ENCODE measurements at places on chromosomes 3 and 15.

DNA sequence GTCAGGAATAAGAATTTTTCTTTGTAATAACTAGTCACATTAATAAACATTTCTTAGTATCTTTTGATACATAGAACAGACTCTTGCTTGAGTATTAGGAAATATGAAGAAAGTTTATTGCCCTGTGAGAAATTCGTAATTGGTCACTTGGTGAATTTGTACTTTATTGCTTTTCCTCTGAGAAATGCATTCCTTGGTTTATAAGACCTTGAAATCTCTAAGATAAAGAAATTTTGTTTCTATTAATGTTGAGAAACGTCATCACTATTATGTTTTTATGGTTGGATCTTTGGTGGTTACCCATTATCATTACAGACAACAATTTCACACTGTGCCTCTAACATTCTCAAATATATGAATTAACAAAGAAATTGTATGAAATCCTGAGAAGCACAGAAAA is 652.0 kb upstream of the NECTIN3 start:
- no peak for DNase-seq

DNA sequence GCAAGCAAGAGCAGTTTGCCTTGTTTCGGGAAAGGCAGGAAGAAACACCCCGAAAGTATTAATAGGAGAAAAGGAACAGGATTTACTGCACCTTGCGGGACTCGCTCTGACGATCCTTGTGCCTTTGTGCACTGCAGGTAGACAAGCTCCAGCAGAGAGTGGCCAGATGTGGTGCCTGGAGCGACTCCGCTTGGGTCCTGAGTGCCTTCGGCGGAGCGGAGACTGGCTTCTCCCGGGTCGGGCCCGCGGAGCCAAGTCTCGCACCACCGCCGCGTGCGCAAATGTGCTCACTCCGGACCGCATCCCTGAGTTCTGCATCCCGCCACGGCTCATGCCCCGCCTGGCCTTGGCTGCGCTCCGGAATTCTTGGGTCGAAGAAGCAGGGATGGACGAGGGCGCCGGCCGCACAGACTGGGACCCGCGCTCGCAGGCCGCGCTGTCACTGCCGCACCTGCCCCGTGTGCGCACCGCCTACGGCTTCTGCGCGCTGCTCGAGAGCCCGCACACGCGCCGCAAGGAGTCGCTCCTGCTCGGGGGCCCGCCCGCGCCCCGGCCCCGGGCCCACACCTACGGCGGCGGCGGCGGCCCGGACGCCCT is 769 bp downstream of the C2CD4A start:
- DNase-seq, result peak; percentile 18

GRCh38 chr3:52893723-52894122 is 3.6 kb downstream of the STIMATE start:
- DNase-seq, result no peak

GRCh38 chr3:32882189-32882588 is 64.4 kb downstream of the TRIM71 start:
- no peak for DNase-seq

- no peak for DNase-seq
Measured at GRCh38 chr3:98796334-98796733, 33.2 kb downstream of the ST3GAL6 start.

- DNase-seq, result no peak
Measured at GRCh38 chr3:28287046-28287445, 45.6 kb downstream of the CMC1 start.

DNA sequence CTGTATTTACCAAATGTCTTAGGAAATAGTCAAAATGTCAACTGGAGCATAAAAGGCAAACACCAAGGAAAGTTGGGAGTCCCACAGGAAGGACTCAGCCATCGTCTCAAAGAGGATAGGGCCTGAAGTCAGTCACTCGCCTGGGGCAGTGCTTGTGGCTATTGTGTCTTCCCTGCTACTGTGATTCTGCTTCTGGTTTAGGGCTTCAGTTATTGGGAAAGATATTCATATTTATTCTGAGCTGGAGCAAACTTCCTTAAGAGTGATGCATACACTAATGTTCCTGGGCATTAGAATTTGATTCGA is 118.1 kb downstream of the EDEM1 start:
- no peak for DNase-seq

- DNase-seq, result peak; percentile 77
Measured at GRCh38 chr15:89018207-89018606, 70.0 kb upstream of the ABHD2 start.

DNA sequence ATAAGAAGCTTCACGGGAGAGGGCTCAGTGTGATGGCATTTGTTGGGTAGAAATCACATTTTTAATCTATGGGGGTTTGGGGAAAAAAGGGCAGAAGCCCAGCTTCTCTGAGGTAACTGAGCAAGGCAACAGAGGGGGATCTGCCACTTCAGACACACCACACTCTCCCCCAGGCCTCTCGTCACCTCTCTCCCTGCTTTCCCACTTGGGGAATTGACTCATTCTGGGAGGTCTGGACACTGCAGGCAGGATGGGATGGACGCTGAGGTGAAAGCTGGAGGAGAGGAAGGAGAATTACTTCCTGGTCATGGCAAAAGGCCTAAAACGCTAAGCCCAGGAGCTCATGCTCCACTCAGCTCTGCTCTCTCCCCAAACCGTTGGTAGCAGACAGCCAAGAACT is 33.2 kb downstream of the MYO5C start:
- no peak for DNase-seq

DNA sequence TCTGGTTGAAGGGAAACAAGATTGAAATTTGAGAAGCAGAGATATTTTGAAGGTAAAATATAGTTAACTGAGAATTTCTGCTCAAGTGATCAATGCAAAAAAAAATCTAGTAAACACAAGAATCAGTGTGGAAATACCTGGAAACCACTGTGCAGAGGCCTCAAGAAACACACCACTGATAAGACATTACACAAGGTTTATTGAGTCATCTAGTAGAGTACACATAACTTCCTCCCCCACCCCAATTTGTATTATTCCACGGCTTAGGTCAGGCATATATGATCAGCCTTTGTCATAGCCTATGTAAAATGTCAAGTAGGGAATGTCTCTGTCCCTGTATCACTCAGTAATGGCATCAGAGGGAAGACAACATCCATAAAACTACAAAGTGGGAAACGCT is 447.8 kb upstream of the BCHE start:
- DNase-seq, result no peak

DNA sequence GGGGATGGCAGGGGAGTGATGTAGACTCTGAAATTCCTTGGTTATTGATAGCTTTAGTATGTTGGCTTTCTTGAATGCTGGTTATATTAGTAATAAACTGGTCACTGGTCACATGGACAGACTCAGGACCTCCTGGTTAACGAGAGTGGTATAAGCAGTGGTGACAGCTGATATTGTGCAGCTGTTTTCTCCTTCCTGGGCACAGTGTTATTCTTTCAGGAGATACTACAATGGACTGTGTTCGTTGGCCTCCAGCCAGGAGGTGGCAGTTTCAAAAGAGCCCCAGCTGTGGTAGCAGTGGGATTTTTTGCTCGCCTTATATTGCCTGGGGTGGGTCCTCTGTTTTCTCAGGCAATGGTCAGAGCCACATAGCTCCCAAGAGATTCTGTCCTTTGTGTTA is 181.6 kb upstream of the RBMS3 start:
- DNase-seq, result no peak

GRCh38 chr3:30354513-30354912 is 251.9 kb upstream of the TGFBR2 start:
- peak; percentile 50 for DNase-seq

DNA sequence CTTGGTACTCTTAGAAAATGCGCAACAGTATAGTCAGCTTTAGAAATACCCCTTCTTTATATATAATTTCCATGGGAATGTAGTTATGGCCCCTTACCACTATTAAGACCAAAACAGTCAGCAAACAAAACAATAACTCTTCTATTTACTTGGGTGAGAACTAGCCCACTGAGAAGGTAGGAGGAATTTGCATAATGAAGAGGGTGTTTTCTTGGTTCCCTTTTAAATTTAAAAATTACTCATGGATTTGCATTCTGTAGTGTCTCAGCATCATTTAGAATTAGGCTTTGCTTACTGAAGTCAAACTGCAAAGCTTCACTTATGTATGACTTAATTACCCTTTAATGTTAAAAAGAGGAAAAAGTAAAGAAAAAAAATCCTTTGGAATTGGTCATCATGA is 350.8 kb downstream of the PTPRG start:
- DNase-seq, result no peak

GRCh38 chr15:68192804-68193486 is 12.2 kb downstream of the CALML4 start:
- DNase-seq, result no peak

DNA sequence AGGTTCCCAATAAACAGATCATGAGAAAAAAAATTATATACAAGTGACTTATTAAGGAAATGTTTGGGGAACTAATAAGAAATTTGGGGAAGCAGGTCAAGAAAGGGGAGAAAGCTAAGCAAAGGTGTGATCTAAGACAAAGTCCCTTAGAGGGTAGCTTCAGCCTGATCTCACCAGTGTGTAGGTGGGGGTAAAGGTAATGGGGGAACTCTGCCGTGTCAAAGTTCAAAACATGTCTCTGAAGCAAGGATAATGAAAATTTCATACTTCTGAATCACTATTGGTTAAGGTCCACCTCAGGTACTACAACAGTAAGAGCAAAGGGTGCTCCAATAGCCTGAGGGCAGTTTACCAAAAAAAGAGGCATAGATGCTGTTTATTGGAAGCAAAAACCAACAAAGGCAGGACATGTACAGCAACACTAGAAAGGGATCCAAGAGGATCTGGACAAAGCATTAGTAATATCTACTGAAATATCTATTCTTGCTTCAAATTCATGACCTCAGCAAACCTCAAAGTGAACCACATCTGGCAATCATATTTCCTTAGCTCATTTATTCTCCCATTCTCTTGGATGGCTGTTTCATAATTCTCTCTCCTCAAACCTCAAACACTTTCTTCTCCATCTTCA is 6.9 kb downstream of the ACAD11 start:
- DNase-seq, result no peak

GRCh38 chr3:53806182-53807116 is 39.8 kb downstream of the CHDH start:
- DNase-seq, result peak; percentile 58

DNA sequence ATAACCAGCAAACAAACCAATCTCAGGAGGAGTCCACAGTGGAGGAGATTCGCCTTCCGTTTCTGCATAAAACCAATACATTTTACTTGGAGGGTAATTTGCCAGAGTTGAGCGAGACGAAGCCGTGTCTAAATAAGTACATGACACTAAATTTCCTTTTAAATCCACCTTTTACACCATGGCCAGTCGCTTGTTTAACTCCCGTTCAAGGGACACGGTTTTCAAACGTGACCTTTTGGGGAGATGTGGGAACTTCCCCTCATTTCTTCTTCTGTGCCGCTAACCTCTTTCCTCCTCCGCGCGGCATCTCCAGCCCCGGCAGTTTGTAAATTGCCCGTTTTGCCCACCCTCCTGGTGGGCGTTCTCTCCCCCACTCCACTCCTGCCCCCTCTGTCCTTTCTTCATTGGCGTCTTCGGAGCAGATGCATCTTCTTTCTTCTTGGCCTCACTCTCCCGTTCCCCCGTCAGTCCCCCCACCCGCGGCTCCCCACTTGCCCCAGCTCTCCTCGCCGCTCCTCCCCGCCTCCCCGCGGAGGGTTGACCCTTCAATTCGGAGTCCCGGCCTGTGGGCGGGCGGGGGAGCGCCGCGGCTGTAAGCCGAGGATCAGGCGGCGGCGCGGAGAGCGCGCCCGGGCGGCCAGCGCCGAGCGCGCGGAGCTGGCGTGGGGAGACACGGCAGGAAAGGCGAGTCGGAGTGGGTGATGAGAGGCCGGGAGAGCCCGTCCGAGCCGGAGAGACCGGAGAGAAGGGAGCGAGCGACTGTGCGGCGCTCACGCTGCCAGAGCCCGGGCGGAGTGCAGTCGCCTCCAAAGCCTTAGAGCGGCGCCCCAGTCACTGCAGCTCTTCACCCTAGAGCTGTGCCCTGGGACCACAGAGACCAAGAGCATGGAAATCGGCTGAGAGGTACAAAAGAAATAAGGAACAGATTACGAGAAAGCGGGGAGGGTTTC is at the start of gene NLGN1:
TSS of gene NLGN1 (plus strand) at position 584 of the 950 bp plus-strand sequence.
- DNase-seq, result peak; percentile 83

DNA sequence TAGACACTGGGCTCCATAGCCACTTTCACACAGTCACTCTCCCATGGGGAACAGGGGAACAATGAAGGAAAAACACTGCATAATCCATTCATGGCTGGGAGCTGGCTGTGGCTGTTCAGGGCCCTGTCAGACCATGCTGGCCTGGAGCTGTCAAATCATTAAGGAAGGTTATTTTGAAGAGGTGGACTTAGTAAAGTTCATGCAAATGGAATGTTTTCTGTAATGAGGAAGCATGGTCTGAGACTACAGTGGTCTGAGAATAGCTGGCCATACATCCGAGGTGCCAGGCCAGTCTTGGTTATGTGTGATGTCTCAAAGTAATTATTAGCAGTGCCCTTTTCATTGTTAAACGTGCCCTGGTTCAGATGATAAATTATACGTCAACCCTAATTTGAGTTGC is 117.1 kb upstream of the MRPS22 start:
- no peak for DNase-seq

- DNase-seq, result no peak
Measured at GRCh38 chr3:135966271-135966961, 888 bp downstream of the PPP2R3A start.

GRCh38 chr15:87981969-87982368 is 274.6 kb downstream of the NTRK3 start:
- DNase-seq, result no peak

DNA sequence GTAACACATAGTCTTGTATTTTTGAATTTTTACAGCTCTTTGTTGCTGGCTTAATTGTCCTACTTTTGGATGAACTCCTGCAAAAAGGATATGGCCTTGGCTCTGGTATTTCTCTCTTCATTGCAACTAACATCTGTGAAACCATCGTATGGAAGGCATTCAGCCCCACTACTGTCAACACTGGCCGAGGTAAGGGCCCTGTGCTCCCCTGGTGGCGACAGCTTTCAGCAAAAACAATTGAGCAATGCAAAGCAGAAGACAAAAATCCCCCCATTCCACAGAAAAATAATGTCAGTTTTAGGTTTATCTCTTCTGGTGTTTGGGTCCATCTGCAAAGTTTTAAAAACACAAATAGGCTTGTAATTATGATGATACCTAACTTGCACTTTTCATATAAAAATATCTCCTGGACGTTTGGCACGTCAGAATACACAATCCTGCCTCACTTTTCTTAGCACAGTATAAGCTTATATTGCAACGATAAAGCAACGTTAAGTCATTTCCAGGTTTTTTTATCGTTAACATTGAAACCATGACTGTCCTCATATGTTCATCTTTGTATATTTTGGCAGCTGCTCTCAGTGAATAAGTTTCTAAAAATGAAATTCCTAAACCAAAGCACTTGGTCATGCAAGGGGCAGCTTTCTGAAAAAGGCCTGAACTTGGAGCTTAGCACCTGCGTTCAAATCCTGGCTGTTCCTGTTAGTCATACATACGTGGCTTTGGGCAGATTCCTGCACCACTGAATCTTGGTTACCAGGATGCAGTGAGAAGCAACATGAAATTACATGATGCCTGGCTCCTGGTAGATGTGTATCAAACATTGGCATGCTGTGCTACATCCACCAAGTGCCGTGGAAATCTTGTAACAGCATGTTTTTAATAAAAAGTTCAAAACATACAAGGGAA is 8.5 kb downstream of the SEC61A1 start:
- DNase-seq, result no peak

DNA sequence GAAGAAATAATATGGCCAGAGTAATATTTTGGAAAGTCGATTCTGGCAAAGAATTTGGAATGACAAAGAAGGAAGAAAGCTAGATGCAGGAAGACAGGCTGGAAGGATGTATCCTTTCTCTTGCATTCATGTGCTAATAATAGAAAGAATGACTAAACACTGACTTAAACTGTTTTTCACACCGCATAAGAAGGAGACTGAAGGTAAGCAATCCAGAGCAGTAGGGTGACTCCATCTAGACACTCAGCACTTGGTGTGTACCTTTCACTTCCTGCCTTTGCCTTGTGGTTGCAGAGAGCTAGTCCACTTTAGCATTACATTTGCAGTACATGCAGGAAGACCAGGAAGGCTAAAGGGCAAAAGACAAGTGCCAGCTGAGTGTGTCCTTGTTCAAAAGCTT is 234.6 kb downstream of the RBMS3 start:
- no peak for DNase-seq
